Naive thymus-derived CD4-positive, alpha-beta T cell (primary cell): ENCODE measurements at places on chromosomes 13 and 19. TPM values are rescaled to one million over a fixed set of nuclear protein-coding genes. Genes with fewer than 3 reads are reported as not detected.

B3GNT3 gene
- total RNA-seq = 0.53 TPM

DNA sequence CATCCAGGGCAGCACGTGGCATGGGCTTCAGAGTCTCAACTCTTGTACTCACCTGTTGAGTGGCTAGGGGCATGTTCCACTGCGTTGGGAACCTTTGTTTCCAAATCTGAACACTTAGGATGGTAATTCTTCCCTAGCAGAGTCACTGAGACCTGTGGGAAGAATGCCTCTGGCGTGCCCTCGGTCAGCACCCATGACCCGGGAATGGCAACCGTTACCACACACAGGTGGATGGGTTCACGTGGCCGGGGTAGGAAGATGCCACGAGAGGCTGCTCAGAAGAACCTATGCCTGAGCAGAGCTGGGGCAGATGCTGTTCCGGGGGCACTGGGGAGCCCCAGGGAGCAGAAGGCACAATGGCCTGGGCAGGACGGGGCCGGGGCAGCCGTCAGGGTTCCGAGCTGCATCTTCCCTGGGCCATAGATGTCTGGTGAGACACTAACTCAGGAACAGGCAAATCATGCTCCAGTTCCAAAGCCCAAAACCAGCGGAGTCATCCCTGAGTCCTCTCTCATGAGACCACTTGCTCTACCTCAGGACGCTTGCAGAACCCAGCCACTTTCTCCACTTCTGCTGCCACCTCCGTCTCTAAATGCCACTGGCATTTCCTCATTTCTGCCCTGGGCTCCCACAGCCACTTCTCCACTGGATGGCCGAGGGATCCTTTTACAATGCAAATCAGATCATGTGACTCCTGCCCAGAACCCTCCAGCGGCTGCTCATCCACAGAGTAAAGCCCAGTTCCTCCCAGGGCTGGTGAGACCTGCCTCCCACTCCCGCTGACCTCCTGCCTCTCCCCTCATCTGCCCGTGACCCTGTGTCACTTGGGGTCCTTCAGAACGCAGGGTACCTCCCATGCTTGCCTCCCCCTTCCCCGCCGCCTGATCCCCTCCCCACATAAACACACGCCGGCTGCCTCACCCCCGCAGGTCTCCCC lies 36.7 kb downstream of the FAM124A start:
- no peak for DNase-seq

DNA sequence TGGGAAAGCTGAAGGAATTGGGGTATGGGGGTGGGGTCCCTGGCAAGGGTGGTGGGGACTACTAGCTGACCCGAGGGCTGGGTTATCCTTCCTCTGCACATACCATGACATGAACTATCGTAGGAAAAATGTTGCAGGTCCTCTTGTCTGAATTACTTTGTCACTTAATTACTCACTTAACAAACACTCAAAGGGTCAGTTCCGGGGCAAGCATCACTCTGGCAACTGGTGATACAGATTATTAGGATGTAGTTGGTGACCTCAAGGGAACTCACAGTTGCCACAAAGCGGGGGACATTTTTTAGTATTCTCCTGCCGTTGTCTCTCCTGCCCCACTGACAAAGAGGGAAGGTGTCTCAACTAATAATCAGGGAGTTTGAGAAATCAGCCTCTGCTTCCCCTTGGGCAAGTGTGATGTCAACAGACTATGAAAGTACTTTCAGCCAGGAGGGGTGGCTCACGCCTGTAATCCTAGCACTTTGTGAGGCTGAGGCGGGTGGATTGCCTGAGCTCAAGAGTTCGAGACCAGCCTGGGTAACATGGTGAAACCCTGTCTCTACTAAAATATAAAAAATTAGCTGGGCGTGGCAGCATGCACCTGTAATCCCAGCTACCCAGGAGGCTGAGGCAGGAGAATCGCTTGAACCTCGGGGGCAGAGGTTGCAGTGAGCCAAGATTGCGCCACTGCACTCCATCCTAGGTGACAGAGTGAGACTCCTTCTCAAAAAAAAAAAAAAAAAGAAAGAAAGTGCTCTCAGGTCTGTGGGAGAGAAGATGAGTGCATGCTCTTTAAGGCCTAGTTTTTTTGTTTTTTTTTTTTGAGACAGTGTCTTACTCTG lies 10.3 kb downstream of the DNAJB1 start:
- no peak for DNase-seq

DNA sequence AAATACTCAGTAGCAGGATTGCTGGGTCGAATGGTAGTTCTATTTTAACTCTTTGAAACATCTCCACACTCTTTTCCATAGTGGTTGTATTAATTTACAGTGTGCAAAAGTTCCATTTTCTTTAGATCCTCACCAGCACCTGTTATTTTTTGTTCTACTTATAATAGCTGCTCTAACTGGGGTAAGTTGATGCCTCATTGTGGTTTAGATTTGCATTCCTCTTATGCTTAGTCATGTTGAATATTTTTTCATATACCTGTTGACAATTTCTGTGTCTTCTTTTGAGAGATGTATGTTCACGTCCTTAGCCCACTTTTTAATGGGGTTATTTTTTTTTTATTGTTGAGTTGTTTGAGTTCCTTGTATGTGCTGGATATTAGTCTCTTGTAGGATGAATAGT lies 144.6 kb downstream of the NBEA start:
- DNase-seq = no peak

DNA sequence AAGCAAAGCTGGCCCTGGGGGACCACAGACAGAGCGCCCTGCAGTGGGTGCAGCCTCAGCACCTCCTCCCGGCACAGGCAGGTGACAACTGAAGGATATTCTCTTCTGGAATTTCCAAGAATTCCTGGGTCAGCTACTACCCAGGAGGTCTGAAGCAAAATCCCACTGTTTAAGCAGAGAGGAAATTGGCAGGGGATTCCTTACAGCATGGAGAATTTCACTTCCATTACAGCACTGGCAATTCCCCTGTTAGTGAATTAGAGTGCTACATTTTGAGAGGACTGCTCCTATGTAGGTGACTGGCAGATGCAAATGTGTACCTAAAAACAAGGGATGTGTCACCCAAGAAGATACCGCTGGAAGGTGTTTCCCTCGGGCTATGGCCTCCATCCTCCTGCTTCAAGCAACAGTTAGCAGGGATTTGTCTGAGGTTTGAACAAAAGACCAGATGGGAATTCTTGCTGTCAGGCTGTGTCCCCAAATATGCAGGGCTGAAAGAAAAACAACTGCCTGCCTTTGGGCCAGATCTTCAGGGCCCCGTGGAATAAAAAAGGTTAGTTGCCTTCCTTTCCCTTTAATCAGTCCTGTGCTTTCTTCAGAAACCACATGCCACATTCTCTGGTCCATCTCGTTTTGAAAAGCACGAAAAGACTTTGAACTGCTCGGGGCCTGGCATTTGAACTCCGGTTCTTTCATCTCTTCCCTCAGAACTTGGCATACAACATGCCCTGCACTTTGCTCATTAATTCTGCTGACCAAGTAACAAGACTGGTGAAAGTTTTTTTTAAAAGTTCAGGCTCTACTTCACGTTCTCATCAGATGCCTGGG lies 296.4 kb downstream of the DNAJC15 start:
- DNase-seq = no peak

GRCh38 chr13:102984210-102984609 lies 82.0 kb downstream of the SLC10A2 start:
- DNase-seq = no peak
